ENCODE measurements at places on chromosomes 6 and 20. TPM values are rescaled to one million over a fixed set of nuclear protein-coding genes. Genes with fewer than 3 reads are reported as not detected.

The BLTP3A gene
- total RNA-seq: 5.9 TPM

The ISM1 gene
- total RNA-seq: not detected

GRCh38 chr20:36183155-36183944, 28.8 kb downstream of the EPB41L1 start:
- DNase-seq: no peak

DNA sequence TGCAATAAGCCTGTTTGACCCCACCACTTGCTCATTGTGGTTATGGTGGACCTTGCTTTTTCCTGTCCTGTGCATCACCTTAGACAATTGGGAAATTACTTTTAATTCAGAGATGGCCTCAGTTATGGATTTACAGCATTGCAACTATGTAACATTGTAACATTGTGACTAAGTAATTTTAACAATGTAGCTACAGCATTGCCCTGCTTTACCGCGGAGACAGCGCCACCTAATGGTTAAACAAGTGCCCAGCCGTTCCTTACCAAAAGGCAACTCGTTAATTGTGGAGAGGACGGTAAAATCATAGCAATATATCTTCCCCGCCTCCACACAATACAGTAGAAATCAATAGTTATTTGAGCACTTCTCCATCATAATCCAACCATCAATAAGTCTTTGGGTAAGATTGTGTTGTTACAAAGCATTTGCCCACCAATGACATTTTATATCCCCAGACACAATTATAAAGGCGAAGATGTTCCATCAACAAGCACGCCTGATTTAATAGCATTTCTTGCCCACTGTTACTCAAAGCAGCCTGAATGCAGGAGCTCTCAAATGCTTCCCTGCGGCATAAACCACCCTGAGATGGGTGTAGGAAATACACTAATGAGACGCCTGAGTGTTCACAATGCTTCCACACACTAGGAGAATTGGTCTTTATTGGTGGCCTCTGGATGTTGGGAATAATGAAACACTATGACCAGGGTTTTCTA, 93.7 kb downstream of the PROKR2 start:
- peak; percentile 69 for DNase-seq

Measured in M059J (cell line).